G401 (cell line): ENCODE measurements at places on chromosomes 7 and 10. TPM values are rescaled to one million over a fixed set of nuclear protein-coding genes. Genes with fewer than 3 reads are reported as not detected.

The JCAD gene
- total RNA-seq = not detected in 2 replicates

The FAM237B gene
- not detected in 2 replicates for total RNA-seq

The HMX3 gene
- total RNA-seq = not detected in 2 replicates

The ERVW-1 gene
- total RNA-seq = not detected in 2 replicates

The ZNF365 gene
- total RNA-seq = not detected in 2 replicates

The TRIM50 gene
- not detected in 2 replicates for total RNA-seq

The SPDYE8 gene
- not detected in 2 replicates for total RNA-seq

The OR2A42 gene
- not detected in 2 replicates for total RNA-seq

The ZPBP gene
- total RNA-seq = not detected in 2 replicates

The BICC1 gene
- 0.25 TPM in 1 of 2 replicates, not detected in the other for total RNA-seq

The SCIN gene
- not detected in 2 replicates for total RNA-seq

The TMEM130 gene
- 3.9 and 18.1 TPM in 2 replicates for total RNA-seq

The NPTX2 gene
- total RNA-seq = 0.03 TPM in 1 of 2 replicates, not detected in the other

The FHIP2A gene
- total RNA-seq = 1.4 and 5.0 TPM in 2 replicates

The ADAM22 gene
- total RNA-seq = 3.9 and 5.5 TPM in 2 replicates

The CLCN1 gene
- not detected in 2 replicates for total RNA-seq

The ACTL6B gene
- total RNA-seq = 0.14 TPM in 1 of 2 replicates, not detected in the other

The ZNF736 gene
- 0.81 TPM in 1 of 2 replicates, not detected in the other for total RNA-seq

The SPRN gene
- total RNA-seq = not detected in 2 replicates

The NPC1L1 gene
- total RNA-seq = not detected in 2 replicates

The GDF2 gene
- total RNA-seq = not detected in 2 replicates

The NKX1-2 gene
- total RNA-seq = 0.06 and 0.68 TPM in 2 replicates

The RET gene
- 0.03 TPM in 1 of 2 replicates, not detected in the other for total RNA-seq

The CHAT gene
- not detected in 2 replicates for total RNA-seq

The AUTS2 gene
- total RNA-seq = 0.06 and 4.4 TPM in 2 replicates

The TSPAN14 gene
- total RNA-seq = 8.5 and 24.5 TPM in 2 replicates

The FAM13C gene
- total RNA-seq = not detected in 2 replicates

The SAMD9 gene
- total RNA-seq = not detected in 2 replicates

The LDB3 gene
- total RNA-seq = 0.37 and 0.78 TPM in 2 replicates

The ANKRD7 gene
- total RNA-seq = 1.9 and 2.5 TPM in 2 replicates

The LRIT1 gene
- total RNA-seq = not detected in 2 replicates

The MKX gene
- total RNA-seq = not detected in 2 replicates

The EPDR1 gene
- total RNA-seq = not detected in 2 replicates

The INMT gene
- total RNA-seq = 0.17 TPM in 1 of 2 replicates, not detected in the other

The STRIP2 gene
- 22.8 and 24.8 TPM in 2 replicates for total RNA-seq

The PRLHR gene
- total RNA-seq = not detected in 2 replicates

The ACHE gene
- total RNA-seq = 3.6 and 5.0 TPM in 2 replicates

The VPS50 gene
- 10.6 and 24.6 TPM in 2 replicates for total RNA-seq

The AASS gene
- 0.18 and 3.0 TPM in 2 replicates for total RNA-seq

The FZD1 gene
- 0.92 and 1.9 TPM in 2 replicates for total RNA-seq

The CDHR1 gene
- total RNA-seq = not detected in 2 replicates

The UBTD1 gene
- total RNA-seq = 32.5 and 39.5 TPM in 2 replicates

The C7orf57 gene
- 0.47 and 0.49 TPM in 2 replicates for total RNA-seq

The KLF14 gene
- not detected in 2 replicates for total RNA-seq

The C10orf62 gene
- total RNA-seq = 0.24 TPM in 1 of 2 replicates, not detected in the other

The DNAJB12 gene
- 22.6 and 23.1 TPM in 2 replicates for total RNA-seq

The ZDHHC4 gene
- total RNA-seq = 65.5 and 66.3 TPM in 2 replicates
